Naive thymus-derived CD4-positive, alpha-beta T cell (primary cell): ENCODE measurements at places on chromosomes 16 and 17. TPM values are rescaled to one million over a fixed set of nuclear protein-coding genes. Genes with fewer than 3 reads are reported as not detected.

Gene SEPTIN12
- not detected for total RNA-seq

Gene SEPTIN1
- total RNA-seq: 201 TPM

GRCh38 chr17:57984261-57984890 lies 3.7 kb downstream of the VEZF1 start:
- no peak for DNase-seq
- H3K4me3 ChIP-seq: peak overlapping the region; percentile 27
- no peaks in the 10 kb centered on the region for H3K27me3 ChIP-seq
- peaks cover 7% of the 10 kb centered on the region for H3K36me3 ChIP-seq

DNA sequence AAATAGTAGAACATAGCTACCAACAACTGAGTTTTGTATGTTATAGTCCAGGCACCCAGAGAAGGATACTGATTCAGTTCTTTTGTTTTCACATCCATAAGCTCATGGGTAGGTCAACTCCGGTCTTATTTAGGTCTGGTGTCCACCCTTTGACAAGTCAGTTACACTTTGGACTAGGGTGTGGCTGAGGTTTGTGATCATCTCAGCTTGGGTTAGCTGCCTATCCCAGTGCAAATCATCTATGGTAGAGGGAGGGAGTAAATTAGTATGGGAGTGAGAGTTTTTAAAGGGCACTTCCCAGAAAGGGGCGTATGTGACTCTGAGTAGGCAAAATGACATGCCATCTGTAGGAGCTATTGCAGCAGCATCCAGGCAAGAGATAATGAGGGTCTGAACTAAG lies 66.1 kb downstream of the TANC2 start:
- no peak overlapping the region for H3K27ac ChIP-seq
- H3K4me3 ChIP-seq: no peak overlapping the region
- H3K36me3 ChIP-seq: no peaks in the 10 kb centered on the region
- H3K27me3 ChIP-seq: no peaks in the 10 kb centered on the region

DNA sequence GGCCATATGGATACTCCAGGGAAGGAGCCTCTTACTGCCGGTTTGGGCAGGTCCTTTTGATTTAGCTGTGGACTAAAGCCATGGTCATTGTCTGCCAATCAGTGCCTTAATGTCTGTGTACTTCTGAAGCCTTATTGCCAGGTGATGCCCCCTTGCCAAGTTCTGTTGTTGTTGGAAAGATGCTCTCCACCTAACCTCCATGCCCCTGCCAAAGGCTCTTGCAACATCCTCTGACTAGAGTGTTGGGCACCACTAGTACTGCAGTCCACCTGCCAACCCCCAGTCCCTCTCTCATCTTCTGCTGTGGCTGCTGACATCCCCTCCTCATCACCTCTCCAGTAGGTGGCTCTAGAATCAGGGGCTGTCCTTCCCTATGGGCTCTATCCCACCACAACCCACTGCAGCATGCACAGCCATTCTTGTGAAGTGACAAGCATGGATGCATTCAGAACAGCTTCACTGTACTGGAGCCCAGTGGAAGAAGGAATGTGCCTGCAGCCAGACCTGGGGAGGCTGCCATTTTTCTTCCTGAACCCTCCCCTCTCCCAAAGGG lies 375.3 kb upstream of the CDH5 start:
- no peak overlapping the region for H3K27ac ChIP-seq
- no peak overlapping the region for H3K4me3 ChIP-seq
- no peaks in the 10 kb centered on the region for H3K36me3 ChIP-seq
- no peak for DNase-seq

DNA sequence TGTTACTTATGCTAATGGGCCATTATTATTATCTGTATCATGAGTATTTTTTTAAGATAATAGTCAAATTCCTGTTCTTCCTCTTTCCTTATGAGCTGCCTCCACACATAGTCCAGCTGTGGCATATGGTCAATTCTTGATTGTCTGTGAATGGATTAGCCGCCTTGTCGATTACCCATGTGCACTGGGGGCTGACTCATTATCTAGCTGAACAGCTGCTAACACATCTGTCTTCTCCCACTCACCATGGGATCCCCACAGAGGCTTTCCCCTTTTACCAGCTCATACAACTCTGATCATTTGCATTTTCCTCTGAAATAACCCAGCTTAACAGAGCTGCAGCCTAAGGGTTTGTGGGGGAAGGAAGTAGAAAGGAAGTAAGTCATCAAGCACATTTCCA lies 915.0 kb downstream of the CDH11 start:
- no peak overlapping the region for H3K27ac ChIP-seq
- no peak for DNase-seq
- no peak overlapping the region for H3K4me3 ChIP-seq
- no peaks in the 10 kb centered on the region for H3K36me3 ChIP-seq

- no peak for DNase-seq
- H3K4me1 ChIP-seq: peaks cover 5% of the 10 kb centered on the region
- H3K27me3 ChIP-seq: no peaks in the 10 kb centered on the region
- no peaks in the 10 kb centered on the region for H3K36me3 ChIP-seq
- no peak overlapping the region for H3K27ac ChIP-seq
- no peak overlapping the region for H3K4me3 ChIP-seq
These were observed 19.7 kb upstream of the TEX2 start for GRCh38 chr17:64282753-64283080.
